Activated CD4-positive, alpha-beta T cell treated with anti-CD3 and anti-CD28 coated beads for 24 hours (primary cell): ENCODE measurements at places on chromosomes 2 and 18.
A peak's percentile ranks its signal among the peaks of the same experiment; 100 is the strongest.

DNA sequence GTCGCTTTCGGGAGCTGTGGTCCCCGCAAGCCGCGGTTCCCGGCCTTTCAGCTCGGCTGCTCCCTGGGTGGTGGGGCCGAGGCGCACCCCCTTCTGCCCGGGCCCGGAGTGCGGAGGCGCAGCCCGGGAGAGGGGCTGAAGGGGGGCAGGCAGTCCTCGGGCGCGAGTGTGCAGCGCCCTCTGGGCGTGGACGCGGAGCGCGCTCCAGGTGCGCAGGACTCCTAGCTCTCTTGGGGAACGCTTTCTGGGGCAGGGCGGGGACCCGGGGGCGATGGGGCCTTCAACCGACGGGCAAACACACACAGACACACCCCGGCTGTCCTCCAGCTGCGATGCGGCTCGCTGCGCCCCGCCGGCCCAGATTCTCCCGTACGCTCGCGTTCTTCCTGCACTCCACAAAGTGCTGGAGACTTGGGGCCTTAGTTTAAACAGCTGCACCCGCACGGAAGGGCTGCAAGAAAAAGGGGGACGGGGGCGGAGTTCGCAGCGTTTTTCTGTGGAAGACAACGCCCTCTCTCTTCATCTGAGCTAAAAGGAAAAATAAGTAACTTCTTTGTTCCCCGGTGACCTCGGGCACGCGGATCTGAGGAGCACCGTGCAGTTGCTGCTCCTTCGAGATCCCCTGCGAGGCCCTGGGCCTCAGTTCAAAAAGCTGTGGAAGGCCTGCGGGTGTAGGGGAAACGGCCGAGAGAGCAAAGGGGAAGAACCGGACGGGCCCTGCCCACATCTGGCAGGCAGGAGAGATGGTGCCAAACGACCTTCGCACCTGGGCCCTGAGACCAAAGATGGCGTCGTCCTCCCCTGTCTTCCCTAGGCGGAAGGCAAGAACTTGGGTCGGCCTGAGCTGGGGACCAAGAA lies 593 bp upstream of the SDC1 start:
- peak; percentile 11 for DNase-seq

GRCh38 chr2:209424781-209425470 lies 1.1 kb downstream of the MAP2 start:
- DNase-seq, result no peak

- DNase-seq, result no peak
These were observed 46.5 kb downstream of the UNC50 start for GRCh38 chr2:98654699-98655495.

DNA sequence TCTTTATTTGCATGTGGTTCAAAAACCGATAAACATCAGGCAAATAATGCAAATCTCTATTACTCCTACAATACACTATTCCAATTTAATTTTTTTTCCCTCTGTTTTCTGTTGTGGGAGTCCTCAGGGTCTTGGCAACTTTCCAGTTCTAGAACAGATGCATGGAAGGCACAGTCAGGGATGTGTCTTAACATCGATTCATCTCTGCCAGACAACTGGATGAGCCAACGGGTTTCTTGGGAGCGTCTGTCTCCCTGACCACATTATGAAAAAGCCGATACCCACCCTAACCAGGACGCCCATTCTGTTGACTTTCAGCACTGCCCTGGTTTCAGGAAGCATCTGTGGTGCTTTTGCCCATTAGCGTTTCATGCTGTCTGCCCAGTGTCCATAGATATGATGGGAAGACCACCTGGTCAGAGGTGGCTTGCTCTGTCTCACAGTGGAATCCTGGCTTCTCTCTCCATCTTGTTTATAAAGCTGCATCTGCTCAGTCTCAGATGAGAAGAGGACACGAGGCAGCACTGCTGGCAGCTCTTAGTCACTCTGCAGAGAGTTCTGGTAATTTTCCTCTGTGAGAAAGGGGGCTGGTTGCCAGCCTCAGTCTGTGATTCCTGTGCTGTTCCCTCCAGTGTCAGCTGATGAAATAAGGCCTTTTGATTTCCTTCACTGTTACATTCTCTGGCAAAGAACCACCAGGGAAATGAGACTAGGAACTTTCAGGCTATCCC lies 57.9 kb upstream of the KCNE4 start:
- no peak for DNase-seq

DNA sequence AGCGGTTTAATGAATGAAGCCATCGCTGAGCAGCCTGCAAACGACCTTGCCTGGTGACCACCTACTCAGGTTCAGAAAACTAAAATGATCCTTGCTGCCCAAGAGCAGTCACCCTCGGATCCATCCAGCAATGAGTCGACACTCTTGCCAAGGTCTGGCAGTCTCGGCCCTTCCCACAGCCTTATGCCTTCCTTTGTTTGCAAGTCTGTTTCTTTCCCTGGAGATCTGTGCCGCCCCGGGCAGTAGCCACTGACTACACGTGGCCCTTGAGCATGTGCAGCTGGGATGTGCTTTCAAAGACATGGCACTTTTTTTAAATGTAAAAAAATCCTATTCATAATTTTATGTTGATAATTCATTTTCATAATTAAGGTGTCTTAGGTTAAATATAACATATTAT lies 37.2 kb upstream of the SLC35G4 start:
- DNase-seq, result no peak

GRCh38 chr18:63063171-63063570 lies 256.4 kb downstream of the BCL2 start:
- no peak for DNase-seq

- DNase-seq, result no peak
These were observed 44.4 kb downstream of the TRIB2 start for GRCh38 chr2:12761104-12761503.

DNA sequence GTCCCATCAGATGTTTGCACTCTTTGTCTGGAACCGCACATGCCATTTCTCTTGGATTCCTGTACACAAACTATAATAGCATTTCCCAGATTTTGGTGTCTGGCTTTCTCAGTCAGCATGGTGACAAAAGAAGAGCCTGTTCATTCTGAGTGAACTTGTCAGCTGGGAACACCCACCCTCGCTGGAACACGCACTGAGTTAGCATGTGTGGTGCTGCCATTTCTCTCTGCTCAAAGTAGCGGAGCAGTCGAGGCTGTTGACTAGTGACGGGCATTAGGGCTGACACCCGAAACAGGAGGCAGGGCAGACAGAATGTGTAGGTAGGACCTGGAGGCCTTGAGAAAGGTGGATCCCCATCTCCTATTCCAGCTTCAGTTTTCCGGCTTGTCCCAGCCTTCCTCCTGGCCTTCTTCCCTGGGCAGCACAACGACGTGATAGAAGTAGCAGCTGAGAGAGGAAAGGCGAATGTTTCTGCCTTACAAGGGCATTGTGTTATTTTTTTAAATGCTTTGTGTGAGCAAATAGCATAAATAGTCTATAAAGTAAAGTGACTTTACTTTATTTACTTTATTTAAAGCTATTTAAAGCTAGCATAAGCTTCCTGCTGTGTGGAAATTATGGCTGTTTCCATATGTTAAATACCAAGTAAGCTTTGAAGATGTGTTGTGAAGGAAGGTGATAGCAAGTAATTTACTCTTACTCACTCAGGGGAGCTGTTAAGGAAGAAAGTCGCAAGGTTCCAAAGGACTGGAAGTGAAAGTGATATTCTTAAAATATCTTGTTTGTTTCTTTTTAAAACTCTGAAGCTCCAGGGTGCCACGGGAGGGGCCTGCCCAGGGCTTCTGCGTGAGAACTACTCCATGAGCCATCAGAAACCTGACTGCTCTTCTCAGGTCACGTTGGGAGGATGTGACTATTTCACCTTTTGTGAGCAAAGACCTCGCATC lies 272.6 kb downstream of the NEDD4L start:
- no peak for DNase-seq

DNA sequence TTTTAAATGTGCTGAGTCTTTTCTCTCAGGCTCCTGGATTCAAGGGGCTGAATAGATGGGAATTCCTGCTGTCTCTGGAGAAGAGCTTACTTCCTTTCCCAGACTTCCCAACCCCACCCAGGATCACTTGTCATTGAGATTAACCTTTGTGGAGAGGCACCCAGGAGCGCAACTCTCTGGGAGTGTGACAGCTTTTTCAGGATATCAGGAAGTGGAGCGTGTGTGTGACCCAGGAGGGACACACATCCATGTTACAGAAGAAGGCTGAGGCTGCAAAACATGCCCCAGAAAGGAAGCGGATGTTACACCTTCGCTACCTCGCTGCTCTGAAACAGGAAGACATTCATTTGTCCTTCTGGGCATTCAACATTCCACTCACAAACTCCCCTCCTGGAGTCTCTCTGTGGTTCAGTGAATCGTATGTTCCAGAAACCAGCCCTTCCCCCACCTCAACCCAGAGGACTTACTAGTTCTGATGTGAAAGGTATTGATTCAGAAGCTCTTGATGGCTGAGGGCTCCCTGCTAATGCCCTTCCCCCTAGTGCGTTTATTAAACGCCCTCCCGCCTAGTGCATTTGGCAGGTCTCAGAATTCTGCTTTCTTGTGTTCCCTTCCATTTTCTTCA lies 523.9 kb downstream of the TNS1 start:
- DNase-seq, result no peak

- DNase-seq, result no peak
These were observed 41.3 kb downstream of the BCL11A start for GRCh38 chr2:60512062-60512622.

GRCh38 chr2:83470928-83471327 lies 988.2 kb downstream of the SUCLG1 start:
- DNase-seq, result no peak

DNA sequence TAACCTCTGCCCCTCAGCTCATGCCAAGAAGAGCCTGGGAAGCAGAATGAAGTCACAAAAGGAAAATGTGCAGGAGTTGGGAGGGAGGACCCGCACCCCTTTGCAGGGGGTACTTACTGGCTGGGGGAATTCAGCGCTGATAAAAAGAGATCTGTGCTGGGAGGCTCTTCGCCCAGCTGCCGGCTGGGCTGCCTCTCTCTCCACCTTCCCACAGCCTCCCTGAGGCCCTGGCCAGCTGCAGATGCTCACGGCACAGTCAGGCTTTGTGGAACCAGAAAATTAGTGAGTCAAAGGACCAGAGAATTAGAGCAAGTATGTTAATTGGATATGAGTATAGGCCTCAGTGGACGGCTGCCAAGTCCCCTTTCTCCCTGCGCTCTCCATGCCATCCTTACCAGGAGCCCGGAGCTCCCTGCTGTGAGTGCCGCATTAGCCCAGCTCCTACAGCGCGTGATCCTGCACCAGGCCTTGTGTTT lies 181.7 kb upstream of the SH3BP4 start:
- no peak for DNase-seq

- no peak for DNase-seq
These were observed 424.1 kb upstream of the CHST9 start for GRCh38 chr18:27609221-27609620.

DNA sequence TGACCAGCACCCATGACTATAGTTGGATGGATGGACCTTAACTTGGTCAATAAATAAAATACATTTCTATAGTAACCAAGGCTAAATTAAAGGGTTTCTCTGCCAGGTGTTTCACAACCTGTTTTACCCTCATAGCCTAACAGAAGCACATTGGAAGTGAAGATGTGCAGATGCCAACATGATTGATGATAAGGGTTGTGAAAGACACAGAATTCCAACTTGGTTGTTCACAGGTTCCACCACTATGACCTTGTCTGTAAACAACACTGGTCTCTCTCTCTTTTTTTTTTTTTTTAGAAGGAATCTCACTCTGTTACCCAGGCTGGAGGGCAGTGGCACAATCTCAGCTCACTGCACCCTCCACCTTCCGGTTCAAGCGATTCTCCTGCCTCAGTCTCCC lies 37.5 kb upstream of the PTH2R start:
- DNase-seq, result no peak

DNA sequence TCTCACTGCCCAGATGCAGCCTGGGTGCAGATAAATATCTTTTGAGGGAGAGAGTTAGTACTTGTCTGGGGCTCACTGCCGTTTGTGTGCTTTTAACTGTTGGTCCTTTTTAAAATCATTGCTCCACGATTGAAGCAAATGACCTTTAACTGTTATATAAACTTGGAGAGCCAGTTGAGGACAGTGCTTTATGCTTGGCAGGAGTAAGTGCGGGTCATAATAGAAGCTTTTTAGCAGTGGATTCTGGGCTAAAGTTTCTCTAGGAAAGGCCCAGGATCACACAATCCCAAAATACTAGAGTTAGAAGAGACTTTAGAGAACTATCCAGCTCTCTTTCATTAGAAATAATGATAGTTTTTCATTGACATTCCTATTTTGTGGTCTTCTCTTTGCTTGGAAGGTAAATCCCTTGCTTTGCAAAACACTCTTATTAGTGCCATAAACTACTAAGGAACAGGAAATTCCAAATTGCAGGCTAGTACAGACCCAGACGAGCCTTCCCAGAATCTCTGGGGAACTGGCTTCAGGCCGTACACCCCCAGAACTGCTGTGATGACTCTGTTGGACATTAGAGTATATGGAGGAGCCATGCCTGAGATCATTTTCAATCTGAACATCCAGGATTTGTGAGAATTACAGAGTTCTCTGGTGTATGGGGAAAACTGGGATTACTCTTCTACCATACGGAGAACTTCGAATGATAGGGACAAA lies 19.1 kb downstream of the LIMS1 start:
- no peak for DNase-seq
